ENCODE measurements at places on chromosomes 7 and 10.

DNA sequence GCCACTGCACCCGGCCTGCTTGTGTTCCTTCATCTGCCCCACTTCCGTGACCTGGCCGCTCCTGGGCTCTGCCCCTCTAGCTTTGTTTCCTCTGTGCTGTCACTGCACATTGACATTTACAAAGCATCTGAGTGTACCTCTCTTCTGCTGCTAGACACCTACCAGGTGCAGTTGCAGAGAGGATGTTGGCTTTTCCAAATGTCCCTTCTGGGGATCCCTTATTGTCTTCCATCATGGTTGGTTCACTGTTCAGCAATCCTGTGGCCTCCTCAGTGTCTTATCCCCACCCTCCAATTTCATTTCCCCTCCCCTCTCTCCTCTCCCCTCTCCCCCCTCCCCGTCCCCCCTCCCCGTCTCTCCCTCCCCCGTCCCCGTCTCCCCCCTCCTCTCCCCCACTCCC, 13.8 kb downstream of the VWA2 start:
- no peak for DNase-seq

DNA sequence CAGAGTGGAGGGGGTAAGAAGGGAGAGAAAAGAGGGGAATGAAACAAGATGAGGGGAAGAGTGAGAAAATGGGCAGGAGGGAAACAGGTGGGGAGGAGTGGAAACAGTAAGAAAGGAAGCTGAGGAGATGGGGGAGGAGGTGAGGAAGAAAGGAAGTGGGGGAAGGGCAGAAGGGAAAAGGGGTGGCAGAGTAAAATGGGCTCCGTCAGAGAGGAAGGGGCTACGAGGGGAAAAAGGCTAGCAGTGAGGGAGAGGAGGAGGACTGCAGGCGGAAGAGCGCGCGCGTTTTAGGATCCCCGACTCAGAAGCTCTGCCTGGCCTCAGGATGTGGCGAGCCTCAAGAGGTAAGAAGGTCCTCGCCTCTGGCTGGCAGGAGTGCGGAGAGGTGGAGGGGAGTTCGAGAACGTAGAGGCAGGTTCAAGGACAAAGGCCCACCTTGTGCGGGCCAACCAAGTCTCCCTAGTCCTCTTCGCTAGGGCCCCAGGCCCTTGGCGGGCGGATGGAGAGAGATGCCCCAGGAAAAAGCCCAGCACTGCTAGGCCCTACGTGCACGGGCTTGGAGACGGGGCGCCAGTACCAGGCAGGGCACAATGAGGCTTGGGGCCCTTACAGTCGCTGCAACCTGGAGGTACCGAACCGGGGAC, 5.8 kb upstream of the NKX2-3 start:
- no peak for DNase-seq

DNA sequence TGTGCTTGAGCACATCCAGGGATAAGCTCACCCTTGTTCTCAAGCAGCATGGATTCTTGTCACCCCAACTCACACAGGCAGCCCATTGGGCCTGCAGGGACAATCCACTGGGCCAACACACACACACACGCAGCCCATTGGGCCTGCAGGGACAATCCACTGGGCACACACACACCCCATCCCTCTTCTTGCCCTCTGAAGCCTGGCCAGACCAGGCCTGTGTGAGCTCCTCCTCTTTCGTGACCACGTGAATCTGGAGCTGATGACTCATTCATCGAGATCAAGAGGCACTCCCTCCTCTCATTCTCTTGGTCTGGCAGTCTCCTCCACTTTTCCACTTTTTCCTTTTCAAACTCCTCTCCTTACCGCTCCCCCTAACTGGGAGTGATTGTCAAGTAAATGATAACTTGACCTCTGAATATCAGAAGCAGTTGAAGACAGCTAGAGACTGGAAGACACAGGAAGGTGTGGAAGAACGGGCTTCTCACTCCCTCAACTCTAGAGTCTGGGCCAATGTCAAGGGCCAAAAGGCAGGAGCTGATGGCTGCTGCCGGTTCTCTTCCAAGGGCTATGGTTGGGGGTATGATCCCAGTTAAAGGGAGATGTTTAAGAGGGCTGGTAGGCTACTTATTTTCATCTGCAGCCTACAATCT, 89.7 kb downstream of the HIPK2 start:
- no peak for DNase-seq

DNA sequence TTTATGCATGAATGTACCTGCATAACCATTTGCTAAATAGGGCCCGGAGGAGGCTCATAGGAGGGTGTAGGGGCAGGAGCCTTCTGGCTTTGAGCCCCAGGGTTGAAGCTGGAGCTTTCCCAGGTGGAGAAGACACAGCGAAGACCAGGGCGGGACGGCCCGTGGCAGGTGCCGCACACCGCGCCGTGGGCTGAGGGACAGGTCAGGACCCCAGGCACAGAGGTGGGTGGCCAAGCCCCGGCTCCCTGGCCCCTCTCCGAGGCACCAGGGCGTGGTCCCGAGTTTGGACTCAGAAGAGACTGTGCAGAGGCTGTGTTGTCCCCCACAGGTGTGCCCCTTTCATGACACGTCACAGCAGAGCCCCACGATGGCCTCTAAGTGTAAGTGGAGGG, 56.5 kb downstream of the PWWP2B start:
- no peak for DNase-seq

DNA sequence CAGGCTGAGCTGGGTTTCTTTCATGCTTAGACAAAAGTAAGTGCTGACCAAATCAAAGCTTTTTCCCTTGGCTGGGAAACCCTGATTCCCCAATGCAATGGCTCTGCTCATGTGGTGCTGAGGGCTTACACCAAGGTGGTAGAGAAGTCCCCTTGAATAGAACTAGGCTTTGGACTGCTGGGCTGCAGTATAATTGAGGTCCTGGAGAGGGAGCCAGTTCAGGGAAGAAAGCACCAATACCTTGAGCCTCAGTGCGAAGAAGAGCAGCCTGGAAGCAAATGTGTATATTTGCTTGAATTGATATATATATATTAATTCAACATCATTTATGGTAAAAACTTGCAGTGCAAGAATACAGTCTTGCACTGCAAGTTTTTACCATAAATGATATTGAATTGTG, 391.1 kb downstream of the RPS24 start:
- no peak for DNase-seq

- no peak for DNase-seq
Measured at GRCh38 chr7:24328050-24328449, 44.1 kb downstream of the NPY start.

- no peak for DNase-seq
Measured at GRCh38 chr7:124072603-124073309, 39.9 kb upstream of the TMEM229A start.
